ENCODE measurements at places on chromosomes 12 and 14.

- no peak for DNase-seq
Observed at GRCh38 chr12:89575374-89575773, 49.5 kb upstream of the POC1B start.

GRCh38 chr12:86660488-86661147, 404.4 kb upstream of the MGAT4C start:
- no peak for DNase-seq

- DNase-seq, result no peak
Observed at GRCh38 chr12:49059299-49060171, 1.1 kb downstream of the KMT2D start.

DNA sequence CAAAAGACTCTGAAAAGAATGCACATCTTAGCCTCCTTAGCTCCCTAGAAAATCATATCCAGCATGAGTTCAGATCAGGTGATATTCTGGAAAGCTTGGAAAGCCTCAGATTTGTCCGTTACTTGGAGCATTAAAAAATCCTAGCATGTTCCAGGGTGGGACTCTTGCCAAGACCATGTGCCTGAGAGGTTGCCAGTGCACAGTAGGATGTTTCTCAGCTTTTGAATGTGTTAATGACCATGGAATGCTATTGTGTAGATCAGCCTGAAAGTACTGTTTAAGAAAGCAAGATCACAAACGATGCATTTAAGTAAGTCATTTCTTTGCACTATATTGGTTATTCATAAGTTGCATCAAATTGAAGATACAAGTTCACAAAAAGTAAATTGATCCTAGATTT, 230.5 kb downstream of the ETNK1 start:
- DNase-seq, result no peak

DNA sequence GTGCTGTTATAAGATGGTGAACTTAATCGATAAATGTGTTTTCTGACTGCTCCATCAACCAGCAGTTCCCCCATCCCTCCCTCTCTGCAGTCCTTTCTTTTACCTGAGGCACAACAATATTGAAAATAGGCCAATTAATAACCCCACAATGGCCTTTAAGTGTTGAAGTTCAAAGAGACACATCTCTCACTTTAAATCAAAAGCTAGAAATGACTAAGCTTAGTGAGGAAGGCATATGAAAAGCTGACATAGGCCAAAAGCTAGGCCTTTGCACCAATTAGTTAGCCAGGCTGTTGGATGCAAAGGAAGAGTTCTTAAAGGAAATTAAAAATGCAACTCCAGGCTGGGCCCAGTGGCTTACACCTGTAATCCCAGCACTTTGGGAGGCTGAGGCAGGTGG, 43.7 kb downstream of the SAV1 start:
- no peak for DNase-seq

DNA sequence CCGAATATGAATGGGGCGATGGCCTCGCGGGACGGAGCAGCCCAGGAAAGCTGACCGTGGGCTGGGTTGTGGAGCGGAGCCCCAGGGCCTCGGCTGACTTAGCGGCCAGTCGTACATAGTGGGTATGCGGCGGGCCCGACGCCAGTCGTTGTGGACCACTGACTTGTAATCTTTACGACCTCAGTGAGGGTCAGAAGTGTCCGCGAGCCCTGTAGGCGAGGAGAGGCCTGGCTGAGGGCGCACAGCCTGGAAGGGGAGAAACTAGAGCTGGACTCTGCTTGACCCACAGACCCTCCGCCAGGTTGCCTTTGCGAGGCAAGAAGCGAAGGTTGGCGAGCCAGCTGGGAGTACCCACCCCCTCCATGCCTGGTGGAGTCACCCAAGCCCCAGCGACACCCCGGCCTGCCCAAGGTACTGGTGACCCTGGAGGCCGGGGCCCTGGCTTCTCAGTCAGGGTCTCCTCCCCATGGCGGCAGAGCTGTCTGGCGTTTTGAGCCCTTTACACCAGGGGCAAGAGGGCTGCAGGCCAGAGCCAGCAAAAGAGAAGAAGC, 15.6 kb upstream of the DYNC1H1 start:
- peak; percentile 47 for DNase-seq

- no peak for DNase-seq
Observed at GRCh38 chr12:107978201-107978600, 150.9 kb upstream of the WSCD2 start.

DNA sequence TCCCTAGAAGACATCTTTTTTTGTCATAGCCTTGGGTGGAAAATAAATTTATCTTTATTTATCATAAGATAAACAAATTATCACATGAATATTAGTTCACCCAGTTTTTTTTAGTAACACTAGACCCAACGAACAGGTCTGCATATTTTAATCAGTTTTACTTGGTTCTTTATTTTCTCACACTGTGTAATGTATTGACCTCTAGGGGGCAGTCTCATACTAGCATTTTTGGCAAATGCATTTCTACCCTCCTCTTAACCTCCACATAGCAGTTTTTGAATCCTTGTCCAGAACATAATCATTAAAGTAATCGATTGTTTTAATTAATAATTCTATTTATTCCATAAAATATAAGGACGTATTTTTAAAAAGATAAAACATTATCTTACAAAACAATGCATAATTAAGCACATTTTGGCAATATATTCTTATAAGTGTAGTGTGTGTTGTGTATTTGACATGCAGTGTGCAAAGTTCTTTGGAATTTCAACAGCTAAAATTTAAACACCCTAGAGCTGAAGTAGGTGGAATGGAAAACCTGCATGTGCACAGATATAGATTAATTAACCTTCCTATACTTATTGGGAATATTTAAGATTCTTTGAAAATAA, 31.6 kb upstream of the PTPRQ start:
- no peak for DNase-seq

- DNase-seq, result no peak
Observed at GRCh38 chr12:57477710-57478681, 1.7 kb downstream of the ARHGAP9 start.

DNA sequence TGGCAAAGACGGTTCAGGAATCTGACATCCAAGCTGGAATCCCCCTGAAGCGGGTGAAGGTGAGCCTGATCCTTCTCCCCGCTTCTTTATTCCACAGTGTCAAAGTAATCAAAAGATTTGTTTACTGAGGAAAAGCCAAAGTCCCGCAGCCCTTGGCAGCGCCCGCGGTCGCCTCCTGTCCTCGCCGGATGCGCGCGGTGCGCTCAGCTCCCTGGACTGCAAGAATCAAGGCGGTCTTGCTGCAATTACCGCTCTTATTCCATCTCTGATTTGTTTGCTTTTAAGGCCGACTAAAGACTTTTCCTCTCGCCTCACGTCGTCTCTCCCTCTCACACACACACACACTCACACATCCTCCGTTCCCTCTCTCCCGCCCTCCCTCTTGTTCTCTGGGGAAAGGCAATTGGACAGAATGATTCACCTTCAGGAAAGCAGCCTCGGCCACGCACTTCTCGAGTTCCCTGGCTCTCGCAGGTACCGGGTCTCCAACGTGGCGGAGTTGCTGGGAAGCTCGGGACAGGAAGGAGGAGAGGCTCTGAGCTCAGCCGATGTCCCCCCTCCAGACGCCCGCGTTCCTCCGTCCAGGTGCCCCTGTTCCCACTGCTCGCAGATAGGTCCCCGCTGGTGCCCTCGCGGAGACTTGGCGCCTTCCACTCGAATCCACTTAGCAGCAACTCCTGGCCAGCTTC, 68.6 kb upstream of the USP15 start:
- peak; percentile 55 for DNase-seq

DNA sequence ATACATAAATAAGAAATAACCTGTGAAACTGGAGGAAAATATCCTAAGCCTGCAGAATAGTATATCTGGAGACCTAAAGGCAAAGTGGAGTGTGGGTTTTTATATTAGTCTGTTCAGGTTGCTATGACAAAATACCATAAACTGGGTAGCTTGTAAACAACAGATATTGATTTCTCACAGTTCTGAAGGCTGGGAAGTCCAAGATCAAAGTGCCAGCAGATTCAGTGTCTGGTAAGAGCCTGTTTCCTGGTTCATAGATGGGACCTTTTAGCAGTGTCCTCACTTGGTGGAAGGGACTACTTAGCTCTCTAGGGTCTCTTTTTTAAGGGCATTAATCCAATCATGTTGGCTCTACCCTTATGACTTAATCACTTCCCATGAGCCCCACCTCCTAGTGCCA, 25.4 kb upstream of the NEDD1 start:
- no peak for DNase-seq

- DNase-seq, result no peak
Observed at GRCh38 chr14:64722842-64723447, 18.7 kb downstream of the PLEKHG3 start.

- no peak for DNase-seq
Observed at GRCh38 chr12:88306471-88307069, 164.5 kb downstream of the TMTC3 start.

GRCh38 chr12:32155041-32155440, 48.4 kb downstream of the BICD1 start:
- DNase-seq, result no peak

- no peak for DNase-seq
Observed at GRCh38 chr12:78680596-78680995, 184.0 kb upstream of the SYT1 start.

DNA sequence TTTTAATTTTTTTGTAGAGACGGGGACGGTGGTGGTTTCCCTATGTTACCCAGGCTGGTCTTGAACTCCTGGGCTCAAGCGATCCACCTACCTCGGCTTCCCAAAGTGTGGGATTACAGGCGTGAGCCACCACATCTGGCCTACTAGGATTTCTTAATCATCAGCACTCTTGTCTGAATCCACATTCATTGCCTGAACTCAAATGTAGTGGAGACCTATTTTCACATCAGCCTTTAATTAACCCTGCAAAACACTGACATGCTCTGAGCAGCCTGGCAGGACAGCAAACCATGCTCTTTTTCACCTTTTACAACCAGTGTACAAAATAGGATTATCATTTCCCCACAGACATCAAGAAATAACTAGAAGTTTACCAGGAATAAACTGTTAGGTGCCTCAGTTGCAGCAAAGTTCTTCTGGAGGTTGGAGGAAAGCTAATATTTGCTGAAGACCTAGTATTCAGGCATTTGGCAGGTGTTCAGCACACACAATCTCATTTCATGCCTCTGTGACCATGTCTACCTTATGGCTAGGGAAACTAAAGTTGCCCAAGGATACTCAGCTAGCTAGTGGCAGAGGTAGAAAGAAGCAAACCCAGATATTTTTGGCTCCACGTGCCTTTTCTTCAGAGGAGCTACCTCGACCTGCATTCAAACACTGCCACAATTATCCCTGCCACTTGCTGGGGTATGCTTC, 37.7 kb downstream of the CFL2 start:
- no peak for DNase-seq

DNA sequence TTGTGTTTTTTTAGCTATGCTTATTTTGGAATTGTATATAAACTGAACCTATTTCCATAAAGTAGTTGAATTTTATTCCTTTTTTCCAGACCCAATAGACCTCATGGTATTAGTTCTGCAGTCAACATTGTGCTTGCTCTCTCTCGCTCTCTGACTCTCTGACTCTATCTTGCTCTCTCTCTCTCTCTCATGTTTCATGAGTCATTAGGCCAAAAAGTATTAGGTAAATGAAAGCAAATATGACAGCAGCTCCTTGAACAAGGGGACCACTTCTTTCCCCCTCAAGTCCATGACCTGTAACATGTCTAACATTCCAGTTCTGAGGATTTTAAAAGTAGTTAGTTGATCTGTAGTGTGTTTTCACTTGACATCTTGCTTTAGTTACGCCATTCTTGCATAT, 14.0 kb upstream of the C12orf71 start:
- DNase-seq, result no peak

- DNase-seq, result no peak
Observed at GRCh38 chr14:68546839-68547238, 246.0 kb downstream of the ZFP36L1 start.

DNA sequence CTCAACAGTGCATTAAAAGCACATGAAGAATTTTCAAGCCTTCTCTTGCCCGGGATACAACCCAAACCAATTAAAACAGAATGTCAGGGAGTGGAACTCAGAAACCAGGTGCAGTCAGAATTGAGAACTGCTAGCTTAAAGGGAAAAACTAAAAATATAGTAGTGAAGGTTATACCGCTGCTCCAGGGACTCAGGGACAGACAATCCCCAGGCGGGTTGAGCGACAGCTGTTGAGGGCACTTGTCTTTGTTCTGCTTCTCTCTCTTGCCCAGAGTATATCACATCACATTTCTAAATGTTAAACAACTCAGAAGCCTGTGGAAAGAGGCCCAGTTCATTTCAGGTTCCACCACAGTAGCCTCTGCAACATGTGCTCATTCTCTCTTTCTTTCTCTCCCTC, 93.1 kb downstream of the SLC5A8 start:
- no peak for DNase-seq

GRCh38 chr14:100306998-100307765, 938 bp upstream of the SLC25A29 start:
- no peak for DNase-seq

- no peak for DNase-seq
Observed at GRCh38 chr12:3189282-3189681, 112.1 kb downstream of the TSPAN9 start.

DNA sequence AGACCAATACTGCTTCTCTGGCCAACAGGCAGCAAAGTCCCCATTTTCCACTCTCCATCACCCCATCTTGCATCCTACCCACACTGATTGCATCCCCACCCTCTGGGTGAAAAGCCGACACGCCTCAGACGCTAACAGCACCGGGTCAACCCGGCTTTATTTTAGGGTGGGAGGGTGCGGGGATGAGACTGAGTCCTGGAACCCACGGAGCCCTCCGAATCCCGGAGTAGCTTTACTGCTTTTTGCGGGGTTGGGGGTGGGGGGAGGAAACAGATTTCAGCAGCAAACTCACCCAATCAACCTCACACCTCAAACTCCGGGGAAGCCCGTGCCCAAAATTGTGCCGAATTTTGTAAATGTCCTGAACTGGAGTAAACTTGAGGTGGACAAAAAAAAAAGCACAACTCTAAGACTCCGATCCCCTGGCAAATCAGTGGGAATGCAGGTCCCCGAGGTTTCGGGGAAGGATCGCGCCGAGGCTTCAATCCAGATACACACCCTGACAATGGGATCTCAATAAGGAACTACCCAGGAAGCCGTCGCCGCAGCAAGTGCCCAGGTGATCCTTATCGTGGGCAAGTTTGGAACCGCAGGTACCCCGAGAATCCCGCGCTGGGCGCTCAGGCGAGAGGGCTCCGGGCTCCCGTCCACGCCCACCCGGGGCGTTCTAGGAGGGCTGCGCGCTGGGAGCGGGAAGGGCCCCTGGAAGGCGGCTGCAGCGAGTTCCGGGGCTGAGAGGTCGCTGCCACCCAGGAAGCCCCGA, 1.1 kb downstream of the GCH1 start:
- no peak for DNase-seq
